ENCODE measurements at places on chromosomes 4 and X. TPM values are rescaled to one million over a fixed set of nuclear protein-coding genes. Genes with fewer than 3 reads are reported as not detected.

The NPY2R gene
- 1.2 TPM for total RNA-seq

The STEEP1 gene
- total RNA-seq: 18.8 TPM

The RPL34 gene
- total RNA-seq: 1,046 TPM

The MANBA gene
- 21.8 TPM for total RNA-seq

The ARMCX1 gene
- total RNA-seq: 6.8 TPM

The MID1 gene
- total RNA-seq: 38.3 TPM

The TMSB15B gene
- total RNA-seq: 2.7 TPM

DNA sequence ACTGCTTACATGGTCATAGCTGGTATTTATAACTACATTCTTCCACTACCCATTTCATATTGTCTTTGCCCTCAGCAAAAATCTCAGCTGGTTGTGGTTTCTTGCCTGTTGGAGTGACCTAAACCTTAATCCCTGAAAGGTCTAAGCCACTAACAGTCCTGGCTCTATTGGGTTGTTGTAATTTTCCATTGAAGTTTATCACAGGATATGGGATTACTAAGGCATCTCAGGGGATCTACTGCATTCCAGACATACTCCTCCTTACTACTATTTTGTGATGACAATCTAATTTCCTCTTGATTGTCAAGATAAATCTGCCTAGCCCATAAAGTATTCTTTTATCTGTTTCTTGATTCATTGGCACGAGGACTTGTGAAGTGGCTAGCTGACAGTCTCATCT is 6.2 kb upstream of the OSTC start:
- H3K27me3 ChIP-seq: no peaks in the 10 kb centered on the region
- H3K4me1 ChIP-seq: no peaks in the 10 kb centered on the region
- H3K27ac ChIP-seq: no peak overlapping the region
- H3K4me3 ChIP-seq: no peak overlapping the region
- H3K36me3 ChIP-seq: no peaks in the 10 kb centered on the region
- DNase-seq: no peak

- no peak for DNase-seq
- no peaks in the 10 kb centered on the region for H3K27me3 ChIP-seq
- H3K4me3 ChIP-seq: no peak overlapping the region
Observed at GRCh38 chrX:126167560-126167959, 1.5 kb upstream of the DCAF12L2 start.

DNA sequence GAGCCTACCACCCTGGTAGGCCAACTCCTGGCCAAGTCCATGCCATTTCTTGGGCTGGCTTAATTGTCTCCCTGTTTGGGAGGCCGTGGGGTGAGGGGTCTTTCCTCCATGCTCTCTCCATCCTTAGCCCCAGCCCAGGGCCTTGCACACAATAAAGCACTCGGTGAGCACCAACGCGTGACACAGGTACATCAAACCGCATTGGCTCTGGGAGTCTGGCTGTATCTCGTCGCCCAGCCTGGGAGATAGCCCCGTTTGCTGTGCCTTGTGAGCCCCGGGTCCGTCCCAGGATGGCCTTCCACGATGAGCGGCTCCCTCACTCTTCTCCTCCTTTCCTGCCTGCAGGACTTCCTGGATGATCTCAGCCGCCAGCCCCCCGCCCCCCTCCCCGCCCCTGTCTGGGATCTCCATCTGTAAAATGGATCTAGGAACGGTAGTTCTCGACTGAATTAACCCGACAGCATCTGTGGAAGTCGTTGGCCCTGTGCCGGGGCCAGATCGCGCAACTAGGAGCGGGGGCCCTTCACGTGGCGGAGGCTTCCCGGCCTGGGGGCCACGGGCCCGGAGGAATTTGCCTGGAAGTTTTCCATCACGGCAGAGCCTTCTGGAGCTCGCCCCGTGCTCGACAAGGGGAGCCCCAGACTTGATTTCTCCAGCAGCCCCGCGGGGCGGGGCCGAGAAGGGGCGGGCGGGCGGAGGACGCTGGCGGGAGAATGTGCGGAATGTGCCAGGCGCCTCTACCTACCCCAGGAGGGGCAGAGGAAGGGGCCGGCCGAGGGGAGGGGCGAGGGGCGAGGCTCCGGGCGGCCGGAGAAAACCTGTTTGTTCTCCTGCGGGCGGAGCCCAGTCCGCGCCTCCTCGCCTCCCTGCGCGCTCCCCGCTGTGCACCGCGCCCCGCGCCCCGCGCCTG is at the start of gene ZNF185:
Gene ZNF185, plus strand, starts transcription at position 846 of the 910 bp plus-strand sequence. CDS start 16,423 bp downstream, outside the sequence.
- peak within 1 kb of the TSS; percentile 7 for H3K4me3 ChIP-seq
- H3K27ac ChIP-seq: no peak within 1 kb of the TSS
- H3K4me1 ChIP-seq: no peaks in the 10 kb centered on the region
- no peaks in the 10 kb centered on the region for H3K36me3 ChIP-seq
- DNase-seq: peak; percentile 72
- no peaks in the 10 kb centered on the region for H3K27me3 ChIP-seq

DNA sequence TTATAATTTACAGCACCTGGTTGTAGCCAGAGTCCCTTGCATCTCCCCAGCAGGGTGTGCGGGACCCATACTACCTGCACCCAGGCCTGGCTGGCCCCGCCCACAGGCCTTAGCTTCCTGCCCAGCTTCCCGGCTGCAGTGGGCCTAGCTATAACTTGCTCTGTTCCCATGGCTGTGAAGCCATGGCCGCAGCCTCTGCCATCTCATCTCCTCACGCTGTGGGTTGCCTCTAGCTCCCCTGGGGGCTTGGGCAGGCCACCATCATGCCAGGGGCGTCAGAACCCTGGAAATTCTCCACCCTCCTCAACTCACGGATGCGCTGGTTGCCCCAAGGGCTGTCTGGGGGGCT is 26.1 kb upstream of the SORBS2 start:
- no peak for DNase-seq
- no peak overlapping the region for H3K4me3 ChIP-seq
- no peak overlapping the region for H3K27ac ChIP-seq
- no peaks in the 10 kb centered on the region for H3K27me3 ChIP-seq
- no peaks in the 10 kb centered on the region for H3K36me3 ChIP-seq
- H3K4me1 ChIP-seq: no peaks in the 10 kb centered on the region

GRCh38 chr4:17068891-17069290 is 170.4 kb upstream of the LDB2 start:
- no peak for DNase-seq
- no peaks in the 10 kb centered on the region for H3K27me3 ChIP-seq
- no peak overlapping the region for H3K4me3 ChIP-seq
- H3K27ac ChIP-seq: no peak overlapping the region

DNA sequence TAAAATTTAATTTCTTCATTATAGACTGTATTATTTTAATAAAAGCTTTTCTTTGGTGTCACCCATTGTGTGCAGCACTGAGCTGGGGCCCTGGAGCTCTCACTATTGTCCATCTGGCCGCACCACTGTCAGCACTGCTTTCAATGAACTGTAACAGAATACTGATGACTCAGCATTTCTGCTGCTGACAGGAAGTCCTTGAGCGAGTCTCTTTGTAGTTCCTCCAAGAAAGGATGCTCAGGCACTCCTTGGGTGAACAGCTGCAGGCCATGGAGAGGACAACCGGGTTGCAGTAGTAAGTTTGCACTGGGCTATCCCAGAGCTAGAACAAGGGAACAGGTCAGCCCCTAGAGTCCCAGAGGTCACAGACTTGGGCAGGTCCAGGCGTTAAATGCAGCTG is 81.6 kb downstream of the SORBS2 start:
- H3K4me1 ChIP-seq: no peaks in the 10 kb centered on the region
- no peak overlapping the region for H3K27ac ChIP-seq
- no peak overlapping the region for H3K4me3 ChIP-seq
- H3K36me3 ChIP-seq: no peaks in the 10 kb centered on the region
- no peak for DNase-seq
- no peaks in the 10 kb centered on the region for H3K27me3 ChIP-seq

DNA sequence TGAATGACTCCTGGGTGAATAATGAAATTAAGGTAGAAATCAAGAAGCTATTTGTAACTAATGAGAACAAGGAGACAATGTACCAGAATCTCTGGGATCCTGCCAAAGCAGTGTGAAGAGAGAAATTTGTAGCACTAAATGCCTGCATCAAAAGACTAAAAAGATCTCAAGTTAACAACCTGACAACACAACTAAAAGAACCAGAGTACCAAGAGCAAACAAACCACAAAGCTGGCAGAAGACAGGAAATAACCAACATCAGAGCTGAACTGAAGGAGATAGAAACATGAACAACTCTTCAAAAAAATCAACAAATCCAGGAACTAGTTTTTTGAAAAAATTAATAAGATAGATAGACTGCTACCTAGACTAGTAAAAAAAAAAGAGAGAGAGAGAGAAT is 8.4 kb downstream of the CFAP299 start:
- H3K36me3 ChIP-seq: no peaks in the 10 kb centered on the region
- H3K27me3 ChIP-seq: no peaks in the 10 kb centered on the region
- no peak for DNase-seq
- H3K4me1 ChIP-seq: no peaks in the 10 kb centered on the region
- no peak overlapping the region for H3K27ac ChIP-seq
- H3K4me3 ChIP-seq: no peak overlapping the region

DNA sequence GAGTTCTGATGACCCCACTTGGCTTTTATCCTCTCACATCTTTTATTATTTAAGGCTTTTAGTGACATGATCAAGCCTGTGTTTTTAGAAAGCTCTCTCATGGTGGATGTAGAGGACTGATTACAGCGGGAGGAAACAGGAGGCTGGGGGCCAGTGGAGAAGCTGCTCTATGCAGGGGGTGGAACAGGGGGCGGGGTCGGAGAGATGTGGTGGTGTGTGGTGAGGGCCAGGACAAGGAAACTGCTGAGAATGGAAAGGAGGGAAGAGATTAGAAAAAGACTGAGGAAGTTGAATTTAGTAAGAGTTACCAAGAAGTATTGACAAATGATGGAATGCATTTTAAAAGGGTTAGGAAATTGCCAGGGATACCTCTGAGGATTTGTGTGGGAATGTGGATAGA is 292.2 kb downstream of the ZIC3 start:
- no peaks in the 10 kb centered on the region for H3K36me3 ChIP-seq
- no peak for DNase-seq
- H3K4me3 ChIP-seq: no peak overlapping the region
- no peak overlapping the region for H3K27ac ChIP-seq
- H3K27me3 ChIP-seq: no peaks in the 10 kb centered on the region
- no peaks in the 10 kb centered on the region for H3K4me1 ChIP-seq

- H3K4me1 ChIP-seq: no peaks in the 10 kb centered on the region
- DNase-seq: peak; percentile 69
- H3K36me3 ChIP-seq: no peaks in the 10 kb centered on the region
- H3K27me3 ChIP-seq: no peaks in the 10 kb centered on the region
- H3K27ac ChIP-seq: no peak overlapping the region
Observed at GRCh38 chrX:15471028-15471427, 22.1 kb downstream of the PIR start.

DNA sequence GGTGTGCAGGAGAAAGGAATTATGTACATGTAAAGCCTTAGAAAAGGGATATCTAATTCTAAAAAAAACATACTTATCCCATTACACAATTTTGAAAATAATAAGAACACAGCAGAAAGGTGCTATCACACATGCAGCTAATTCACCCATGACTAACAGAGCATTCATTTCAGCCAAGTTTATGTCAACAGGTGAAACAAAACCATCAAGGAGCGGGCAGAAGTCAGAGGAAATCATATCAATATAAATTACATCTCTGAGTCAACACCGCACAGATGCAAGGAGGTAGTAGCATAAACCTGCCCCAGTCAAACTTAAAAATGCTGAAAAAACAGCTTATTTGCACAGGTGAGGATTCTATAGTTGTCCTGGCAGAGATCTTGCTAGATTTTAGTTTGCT is 197.9 kb downstream of the PRDM5 start:
- H3K27me3 ChIP-seq: no peaks in the 10 kb centered on the region
- no peaks in the 10 kb centered on the region for H3K36me3 ChIP-seq
- no peak overlapping the region for H3K4me3 ChIP-seq
- no peak for DNase-seq

GRCh38 chr4:106114270-106114669 is 201.7 kb downstream of the TBCK start:
- DNase-seq: no peak
- H3K4me1 ChIP-seq: no peaks in the 10 kb centered on the region
- H3K27me3 ChIP-seq: no peaks in the 10 kb centered on the region
- no peak overlapping the region for H3K27ac ChIP-seq
- no peaks in the 10 kb centered on the region for H3K36me3 ChIP-seq

DNA sequence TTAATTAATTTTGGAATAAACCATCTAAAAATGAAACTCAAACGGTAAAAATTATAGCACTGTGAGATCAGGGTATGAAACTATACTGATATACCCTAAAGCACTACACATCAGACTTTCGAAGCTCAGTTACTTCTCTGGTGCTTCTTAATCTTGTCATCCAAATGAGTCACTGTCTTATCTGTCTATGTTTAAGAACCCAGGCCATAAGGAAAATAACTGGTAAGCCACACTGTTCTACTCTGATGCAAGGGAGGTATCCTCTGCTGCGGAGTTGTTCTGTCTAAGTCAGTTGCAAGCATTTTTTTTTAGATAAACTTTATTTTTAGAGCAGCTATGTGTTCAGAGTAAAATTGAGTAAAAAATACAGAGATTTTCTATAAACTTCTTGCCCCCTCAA is 830.8 kb upstream of the POU3F4 start:
- H3K4me1 ChIP-seq: no peaks in the 10 kb centered on the region
- no peaks in the 10 kb centered on the region for H3K36me3 ChIP-seq
- H3K27me3 ChIP-seq: no peaks in the 10 kb centered on the region
- DNase-seq: no peak
- H3K4me3 ChIP-seq: no peak overlapping the region

DNA sequence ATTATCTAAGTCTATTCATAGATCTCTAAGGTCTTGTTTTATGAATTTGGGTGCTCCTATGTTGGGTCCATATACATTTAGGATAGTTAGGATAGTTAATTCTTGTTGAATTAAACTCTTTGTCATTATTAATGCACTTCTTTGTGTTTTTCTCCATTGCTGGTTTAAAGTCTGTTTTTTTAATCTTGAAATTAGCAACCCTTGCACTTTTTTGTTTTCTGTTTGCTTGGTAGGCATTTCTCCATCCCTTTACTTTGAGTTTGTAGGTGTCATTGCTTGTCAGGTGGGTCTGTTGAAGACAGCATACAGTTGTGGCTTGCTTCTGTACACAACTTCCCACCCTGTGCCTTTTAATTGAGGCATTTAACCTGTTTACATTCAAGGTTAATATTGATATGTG is 434.8 kb downstream of the OPHN1 start:
- no peaks in the 10 kb centered on the region for H3K4me1 ChIP-seq
- no peaks in the 10 kb centered on the region for H3K27me3 ChIP-seq
- no peak overlapping the region for H3K4me3 ChIP-seq
- H3K27ac ChIP-seq: no peak overlapping the region

- H3K4me3 ChIP-seq: no peak overlapping the region
- no peaks in the 10 kb centered on the region for H3K27me3 ChIP-seq
- H3K4me1 ChIP-seq: no peaks in the 10 kb centered on the region
- H3K27ac ChIP-seq: peak overlapping the region; percentile 75
Observed at GRCh38 chr4:165364452-165365080, 14.2 kb upstream of the CPE start.

DNA sequence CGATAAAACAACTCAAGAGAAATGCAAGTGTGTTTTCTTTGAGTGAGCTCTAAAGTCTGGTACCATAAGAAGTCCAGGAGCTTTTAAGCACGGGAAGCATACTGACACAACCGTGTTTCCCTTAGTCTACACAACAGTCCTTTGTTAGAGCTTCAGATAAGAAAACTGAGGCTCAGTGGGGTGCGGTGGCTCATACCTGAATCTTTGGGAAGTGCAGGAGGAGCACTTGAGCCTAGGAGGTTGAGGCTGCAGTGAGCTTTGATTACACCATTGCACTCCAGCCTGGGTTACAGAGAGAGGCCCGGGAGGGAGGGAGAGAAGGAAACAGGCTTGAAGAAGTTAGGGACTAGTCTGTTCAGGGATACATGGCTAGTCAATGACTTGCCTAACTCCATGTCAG is 21.9 kb downstream of the LEF1 start:
- no peaks in the 10 kb centered on the region for H3K36me3 ChIP-seq
- no peak overlapping the region for H3K4me3 ChIP-seq
- H3K27ac ChIP-seq: no peak overlapping the region
- no peaks in the 10 kb centered on the region for H3K4me1 ChIP-seq
- no peaks in the 10 kb centered on the region for H3K27me3 ChIP-seq
